ENCODE measurements at places on chromosomes 1 and 21. TPM values are rescaled to one million over a fixed set of nuclear protein-coding genes. Genes with fewer than 3 reads are reported as not detected.

The KANK4 gene
- 6.2 TPM for total RNA-seq

The LIX1L gene
- total RNA-seq, result 29.6 TPM

The CELA2A gene
- total RNA-seq, result not detected

The MAEL gene
- total RNA-seq, result 0.48 TPM

The FAF1 gene
- 84.6 TPM for total RNA-seq

The IARS2 gene
- 71.1 TPM for total RNA-seq

The PDZK1IP1 gene
- not detected for total RNA-seq

The OPTC gene
- not detected for total RNA-seq

The PLD5 gene
- total RNA-seq, result 0.58 TPM

The FCRL5 gene
- 0.11 TPM for total RNA-seq

The KRTAP21-2 gene
- not detected for total RNA-seq

The SYPL2 gene
- 2.4 TPM for total RNA-seq

The AK4 gene
- 12.5 TPM for total RNA-seq

The C1orf226 gene
- total RNA-seq, result 1.4 TPM

The FAM131C gene
- total RNA-seq, result not detected

The GUCA2A gene
- total RNA-seq, result not detected

The BGLAP gene
- total RNA-seq, result 0.42 TPM

The OR2M4 gene
- total RNA-seq, result not detected

The GJA5 gene
- 16.3 TPM for total RNA-seq

The RSRP1 gene
- 126 TPM for total RNA-seq

The NFASC gene
- 21.8 TPM for total RNA-seq

The SLFNL1 gene
- total RNA-seq, result 0.69 TPM

The CBR1 gene
- total RNA-seq, result 36.9 TPM

The TNFRSF18 gene
- total RNA-seq, result not detected

The IGSF21 gene
- 1.1 TPM for total RNA-seq

The GPR37L1 gene
- 0.05 TPM for total RNA-seq

The HSPB7 gene
- 13.0 TPM for total RNA-seq

The PAPPA2 gene
- total RNA-seq, result 4.6 TPM

The PLEKHA6 gene
- 15.1 TPM for total RNA-seq

The CFHR4 gene
- total RNA-seq, result not detected

The ELOA gene
- total RNA-seq, result 17.3 TPM

The AQP10 gene
- not detected for total RNA-seq
